ENCODE measurements at places on chromosomes 7 and 10.

- DNase-seq = no peak
Observed at GRCh38 chr10:29553544-29554250, 81.1 kb downstream of the SVIL start.

- no peak for DNase-seq
Observed at GRCh38 chr10:110815354-110816004, 56.2 kb upstream of the PDCD4 start.

GRCh38 chr10:103916254-103916653 lies 1.7 kb downstream of the STN1 start:
- DNase-seq = no peak

DNA sequence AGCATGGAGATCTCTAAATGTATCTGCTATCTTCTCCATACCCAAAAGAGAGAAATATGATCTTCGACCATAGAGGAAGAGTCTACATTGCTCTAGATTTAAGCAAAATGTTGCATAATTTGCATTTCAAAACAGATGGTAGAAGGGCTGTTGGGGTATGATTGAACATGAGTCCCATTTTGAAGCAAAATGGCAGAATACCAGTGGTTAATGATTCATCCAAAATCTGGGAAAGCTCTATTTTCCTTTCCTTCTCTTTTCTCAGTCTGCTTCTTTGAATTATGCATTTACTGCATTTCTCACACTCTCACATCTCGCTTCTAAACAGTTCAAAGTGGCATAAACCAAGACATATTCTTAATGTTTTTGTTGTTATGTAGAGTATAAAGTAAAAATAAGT lies 178.5 kb downstream of the MACC1 start:
- DNase-seq = no peak

- DNase-seq = no peak
Observed at GRCh38 chr7:108149908-108150307, 19.7 kb upstream of the LAMB4 start.

DNA sequence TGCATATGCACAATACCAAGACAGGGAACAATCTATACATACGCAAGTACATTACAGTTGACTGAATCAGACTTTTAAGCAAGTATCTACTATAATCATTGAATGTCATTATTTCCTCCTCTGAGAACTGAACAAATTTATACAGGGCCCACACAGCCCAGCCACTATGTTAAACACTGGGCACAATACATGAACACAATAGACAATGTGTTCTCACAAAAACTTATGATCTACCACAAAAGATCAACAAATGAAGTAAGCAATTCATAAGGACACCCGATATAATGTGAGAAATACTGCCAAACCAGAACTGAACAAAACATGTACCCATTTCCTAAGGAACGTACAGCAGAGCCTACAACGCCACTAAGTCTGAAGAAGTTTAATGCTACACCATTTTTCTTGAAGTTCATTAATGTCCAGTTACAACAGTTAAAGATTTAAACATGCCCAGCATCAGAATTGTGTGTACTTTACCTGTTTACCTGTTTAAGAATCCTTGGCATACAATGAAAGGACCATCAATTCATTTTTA lies 31.5 kb downstream of the SHTN1 start:
- DNase-seq = no peak

- DNase-seq = no peak
Observed at GRCh38 chr7:39554583-39555165, 11.5 kb upstream of the YAE1 start.

- DNase-seq = no peak
Observed at GRCh38 chr10:63711867-63712716, 190.9 kb downstream of the REEP3 start.

DNA sequence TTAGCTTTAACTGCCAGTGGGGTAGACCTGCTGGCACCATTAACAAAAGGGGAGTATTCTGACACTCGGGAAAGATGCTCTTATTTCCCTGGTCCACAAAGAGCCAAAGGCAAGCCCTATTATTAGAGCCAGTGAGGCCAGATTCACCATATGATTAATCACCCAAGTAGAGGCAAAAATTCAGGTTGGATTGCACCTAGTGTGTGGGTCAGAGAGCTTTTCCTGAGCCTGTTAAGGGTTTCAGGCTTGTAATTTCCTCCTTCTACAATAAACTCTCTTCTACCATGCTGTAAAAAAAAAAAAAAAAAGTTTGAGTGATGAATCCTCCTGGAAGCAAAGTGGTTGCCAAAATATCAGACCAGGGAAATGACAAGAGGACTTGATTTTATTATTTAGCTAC lies 163.5 kb downstream of the MBL2 start:
- DNase-seq = no peak

- no peak for DNase-seq
Observed at GRCh38 chr7:17680026-17680425, 260.3 kb downstream of the SNX13 start.

- no peak for DNase-seq
Observed at GRCh38 chr7:97126483-97127171, 9.1 kb downstream of the SDHAF3 start.

GRCh38 chr7:47578579-47579270 lies 3.2 kb downstream of the TNS3 start:
- DNase-seq = no peak

DNA sequence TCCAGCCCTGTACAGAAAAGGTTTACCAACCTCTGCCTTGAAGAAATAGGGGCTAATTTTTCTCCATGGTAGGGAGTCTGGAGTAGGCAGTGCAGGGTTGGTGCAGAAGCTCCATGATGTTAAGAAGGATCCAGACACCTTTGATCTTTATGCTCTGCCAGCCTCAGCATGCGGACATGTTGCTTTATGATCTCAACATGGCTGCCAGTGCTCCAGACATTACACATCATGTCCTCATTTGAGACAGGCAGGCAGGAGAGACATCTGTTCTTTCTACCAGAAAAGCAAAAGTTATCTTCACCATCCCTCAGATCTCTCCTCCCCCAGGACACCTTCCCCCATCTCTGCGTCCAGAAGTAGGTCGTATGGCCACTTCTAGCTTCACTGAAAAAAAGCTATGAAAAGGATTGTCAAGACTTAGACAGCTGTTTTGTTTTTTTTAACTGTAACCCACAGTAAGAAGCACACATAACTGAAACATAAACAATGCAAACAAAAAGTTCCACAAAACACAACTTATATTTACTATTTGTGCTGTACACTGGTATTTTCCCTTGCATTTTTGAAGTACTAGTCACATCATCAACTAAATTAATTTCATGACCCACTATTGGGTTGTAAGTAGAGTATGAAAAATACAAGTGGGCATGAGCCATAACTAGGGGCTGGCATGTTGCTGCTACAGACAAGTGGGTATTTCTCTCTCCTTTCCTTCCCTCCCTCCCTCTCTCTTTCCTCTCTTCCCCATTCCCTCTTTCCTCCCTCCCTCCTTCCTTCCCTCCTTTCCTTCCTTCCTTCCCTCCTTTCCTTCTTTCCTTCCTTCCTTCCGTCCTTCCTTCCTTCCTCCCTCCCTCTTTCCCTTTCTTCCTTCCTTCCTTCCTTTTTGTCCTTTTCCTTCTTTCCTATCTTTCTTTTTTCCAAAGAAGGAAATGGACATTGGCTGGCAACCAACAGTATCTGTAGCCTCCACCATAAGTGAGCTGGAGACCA lies 2.6 kb upstream of the RASSF4 start:
- DNase-seq = no peak

GRCh38 chr7:78703391-78703790 lies 750.1 kb downstream of the MAGI2 start:
- DNase-seq = no peak

DNA sequence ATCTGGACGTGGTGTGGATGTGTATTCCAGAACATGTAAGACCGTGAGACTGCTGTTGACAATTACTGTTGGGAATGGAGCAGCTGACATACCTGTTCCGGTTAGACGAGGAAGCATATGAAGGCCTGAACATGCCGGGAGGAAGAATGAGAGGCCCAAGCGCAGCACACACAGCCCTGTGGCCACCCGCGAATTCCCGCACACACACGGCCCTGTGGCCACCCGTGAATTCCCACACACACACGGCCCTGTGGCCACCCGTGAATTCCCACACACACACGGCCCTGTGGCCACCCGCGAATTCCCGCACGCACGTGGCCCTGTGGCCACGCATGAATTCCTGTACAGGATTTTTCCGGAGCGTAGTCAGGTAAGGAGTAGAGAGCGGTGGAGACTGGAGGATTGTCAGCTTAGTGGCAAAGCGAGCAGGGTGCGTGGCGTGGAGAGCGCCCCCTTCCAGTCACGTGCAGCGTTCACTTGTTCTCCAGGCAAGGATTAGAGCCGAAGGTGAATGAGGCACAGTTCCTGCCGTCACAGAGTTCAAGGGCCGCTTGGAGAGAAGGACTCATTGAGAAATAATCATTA lies 9.5 kb upstream of the SUN1 start:
- DNase-seq = peak; percentile 21

DNA sequence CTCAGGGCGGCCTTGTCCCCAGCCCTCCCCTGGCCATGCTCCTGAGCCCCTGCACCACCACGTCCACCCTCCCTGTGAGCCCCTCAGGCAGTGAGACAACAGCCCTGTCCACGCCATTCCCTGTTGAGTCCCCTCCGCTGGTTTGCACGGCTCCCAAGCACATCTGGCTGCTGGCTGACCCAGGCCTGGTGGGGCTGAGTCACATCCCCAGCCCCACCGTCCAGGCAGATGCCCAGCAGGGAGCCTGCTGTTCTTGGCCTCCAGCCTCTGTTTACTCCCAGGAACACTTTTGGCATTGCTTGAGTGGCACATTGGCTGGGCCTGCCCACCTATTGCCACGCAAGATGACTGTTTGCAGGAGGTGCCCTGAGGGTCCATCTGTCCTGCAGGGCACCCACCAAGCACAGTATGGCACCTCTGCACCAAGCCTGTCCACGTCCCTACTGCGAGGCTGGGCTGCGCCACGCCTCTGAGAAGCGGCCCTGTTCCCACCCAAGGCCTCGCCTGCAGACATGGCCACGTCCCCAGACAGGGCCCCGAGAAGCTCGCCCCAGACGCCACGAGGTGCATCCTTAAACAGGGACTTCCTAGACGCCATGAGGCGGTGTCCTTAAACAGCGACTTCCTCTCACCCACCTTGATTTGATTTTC lies 48.4 kb upstream of the INPP5A start:
- no peak for DNase-seq

DNA sequence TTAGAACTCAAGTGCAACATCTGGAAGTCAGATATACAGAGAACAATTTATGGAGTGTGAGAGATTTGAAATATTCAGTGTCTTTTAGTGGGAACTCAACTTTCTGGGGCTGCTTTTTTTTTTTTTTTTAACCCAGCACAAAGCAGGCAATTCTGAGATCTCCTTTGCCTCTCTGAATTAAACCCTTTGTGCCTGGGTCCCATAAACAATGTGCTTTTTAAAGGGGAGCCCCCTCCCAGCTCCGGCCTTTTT lies 146.8 kb downstream of the CELF2 start:
- DNase-seq = no peak

GRCh38 chr10:70662362-70663220 lies 9.7 kb upstream of the ADAMTS14 start:
- DNase-seq = no peak

- DNase-seq = no peak
Observed at GRCh38 chr10:47442351-47442750, 41.6 kb downstream of the ANXA8 start.

GRCh38 chr7:98297626-98298286 lies 16.3 kb downstream of the BRI3 start:
- no peak for DNase-seq

- DNase-seq = no peak
Observed at GRCh38 chr10:27947540-27947939, 51.3 kb downstream of the ODAD2 start.

GRCh38 chr7:125326666-125327255 lies 397.1 kb upstream of the POT1 start:
- DNase-seq = no peak

- DNase-seq = no peak
Observed at GRCh38 chr7:43470110-43470509, 112.8 kb upstream of the STK17A start.

GRCh38 chr10:49664842-49665355 lies 14.6 kb upstream of the C10orf53 start:
- no peak for DNase-seq

- no peak for DNase-seq
Observed at GRCh38 chr7:66100408-66101050, 14.1 kb upstream of the CRCP start.

DNA sequence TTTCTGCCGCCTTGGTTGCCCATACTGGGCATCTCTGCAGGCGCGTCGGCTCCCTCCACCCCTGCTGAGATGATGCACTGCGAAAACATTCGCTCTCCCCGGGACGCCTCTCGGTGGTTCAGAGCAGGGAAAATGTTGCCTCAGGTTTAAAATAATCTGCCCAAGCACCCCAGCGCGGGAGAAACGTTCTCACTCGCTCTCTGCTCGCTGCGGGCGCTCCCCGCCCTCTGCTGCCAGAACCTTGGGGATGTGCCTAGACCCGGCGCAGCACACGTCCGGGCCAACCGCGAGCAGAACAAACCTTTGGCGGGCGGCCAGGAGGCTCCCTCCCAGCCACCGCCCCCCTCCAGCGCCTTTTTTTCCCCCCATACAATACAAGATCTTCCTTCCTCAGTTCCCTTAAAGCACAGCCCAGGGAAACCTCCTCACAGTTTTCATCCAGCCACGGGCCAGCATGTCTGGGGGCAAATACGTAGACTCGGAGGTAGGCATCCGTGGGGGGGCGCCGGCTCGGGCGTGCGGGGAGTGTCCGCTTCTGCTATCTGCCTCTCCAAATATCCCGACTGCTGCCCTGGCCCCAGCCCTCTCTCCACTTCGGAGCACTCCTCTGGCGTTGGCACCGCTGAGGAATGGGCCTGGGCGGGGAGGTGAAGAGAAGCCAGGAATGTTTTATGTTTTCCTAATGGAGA lies at the start of gene CAV1:
Gene CAV1 (plus strand): TSS at position 428 of the 689 bp plus-strand sequence. CDS start 27 bp downstream, at position 455.
- DNase-seq = peak; percentile 15

GRCh38 chr7:132520591-132521280 lies 55.5 kb downstream of the PLXNA4 start:
- no peak for DNase-seq

DNA sequence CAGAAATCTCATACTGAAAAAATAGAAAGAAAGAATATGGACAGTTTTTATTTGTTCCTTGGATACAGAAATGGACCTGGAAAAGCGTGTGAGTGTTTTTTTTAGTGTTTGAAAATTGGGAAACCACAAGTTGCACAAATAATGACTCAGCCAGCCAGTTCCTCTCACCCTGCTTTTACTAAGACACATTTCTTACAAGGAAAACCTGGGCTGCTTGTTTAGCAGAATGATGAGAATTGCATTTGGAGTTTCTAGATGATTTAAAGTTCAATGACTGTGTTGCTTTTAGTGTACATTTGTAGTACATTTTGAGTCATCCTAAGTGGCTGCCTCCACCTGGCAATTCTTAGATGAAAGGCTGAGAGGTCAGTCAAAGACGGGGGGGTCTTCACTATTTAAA lies 218.7 kb downstream of the ABCA13 start:
- no peak for DNase-seq

- DNase-seq = no peak
Observed at GRCh38 chr10:32393911-32394310, 47.0 kb upstream of the EPC1 start.

DNA sequence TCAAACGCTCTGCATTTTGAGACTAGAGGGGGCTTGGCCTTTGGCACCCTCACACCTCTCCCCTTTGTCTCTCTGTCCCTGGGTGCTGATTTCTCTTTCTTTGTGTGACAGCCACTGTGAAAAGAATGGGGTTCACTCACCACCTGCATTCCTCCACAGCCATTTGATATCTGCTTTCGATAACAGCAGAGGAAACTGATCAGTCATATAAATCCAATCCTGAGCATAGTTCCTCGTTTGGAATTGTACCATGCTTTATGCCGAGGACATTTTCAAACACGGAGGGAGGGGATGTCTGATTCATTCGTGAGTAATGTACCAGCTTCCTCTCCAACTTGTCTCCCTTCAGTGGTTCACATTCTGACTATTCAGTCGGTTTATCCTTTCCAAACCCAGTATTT lies 15.8 kb downstream of the MET start:
- DNase-seq = no peak
